ENCODE measurements at places on chromosomes 3 and 15.

DNA sequence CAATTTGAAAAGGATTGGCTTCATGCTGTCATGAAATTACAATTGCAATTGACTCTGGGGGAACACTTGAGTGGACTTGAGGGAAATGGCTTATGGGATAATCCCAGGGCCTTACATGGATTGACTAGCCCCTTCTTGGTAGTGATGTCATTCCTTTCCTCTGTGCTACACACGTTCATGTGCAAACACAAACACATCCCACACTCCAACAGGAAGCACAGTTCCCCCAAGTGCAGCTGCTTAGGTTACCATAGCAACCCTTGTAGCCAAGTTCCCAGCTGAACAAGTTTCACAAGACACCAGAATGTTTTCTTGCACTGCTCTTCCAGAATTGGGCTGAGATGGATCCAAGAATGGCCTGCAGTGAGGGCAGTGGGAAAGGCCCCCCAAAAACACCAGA lies 217.0 kb downstream of the ZNF621 start:
- no peak for DNase-seq

DNA sequence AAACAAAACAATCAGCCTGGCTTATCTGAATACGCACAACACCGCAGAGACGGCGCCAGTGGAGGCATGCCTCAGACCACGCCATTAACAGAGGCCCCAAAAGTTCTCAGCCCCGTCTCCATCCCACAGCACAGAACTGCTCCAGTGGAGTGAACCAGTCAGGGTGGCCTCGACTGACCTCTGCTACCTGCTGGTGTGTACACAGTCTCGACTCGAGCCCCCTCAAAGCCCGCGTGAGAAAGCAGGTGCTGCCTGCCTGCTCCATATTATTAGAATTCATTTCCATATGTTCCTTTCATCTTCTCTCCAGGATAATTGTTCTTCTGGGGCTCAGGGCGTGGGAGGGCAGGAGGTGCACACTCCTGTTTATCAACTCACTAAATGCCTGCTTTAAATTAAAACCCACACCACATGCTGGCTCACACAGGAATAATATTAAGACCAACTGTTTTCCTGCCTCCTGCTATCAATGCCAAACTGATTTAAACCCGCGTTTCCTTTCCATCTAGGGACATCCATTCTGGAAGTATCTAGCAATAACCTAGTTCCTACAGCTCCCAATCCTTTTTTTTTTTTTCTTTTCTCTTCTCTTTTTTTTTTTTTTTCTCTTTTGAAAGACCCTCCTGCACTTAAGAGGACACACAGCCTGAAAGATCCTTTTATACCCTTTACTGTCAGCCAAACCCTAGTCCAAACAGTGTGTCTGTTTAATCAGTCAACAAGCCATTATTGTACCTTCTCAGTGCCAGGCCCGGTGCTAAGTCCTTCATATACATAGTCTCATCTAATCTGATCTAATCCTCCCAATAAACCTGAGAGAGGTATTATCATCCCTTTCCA lies 101.2 kb downstream of the TLE3 start:
- DNase-seq: no peak

DNA sequence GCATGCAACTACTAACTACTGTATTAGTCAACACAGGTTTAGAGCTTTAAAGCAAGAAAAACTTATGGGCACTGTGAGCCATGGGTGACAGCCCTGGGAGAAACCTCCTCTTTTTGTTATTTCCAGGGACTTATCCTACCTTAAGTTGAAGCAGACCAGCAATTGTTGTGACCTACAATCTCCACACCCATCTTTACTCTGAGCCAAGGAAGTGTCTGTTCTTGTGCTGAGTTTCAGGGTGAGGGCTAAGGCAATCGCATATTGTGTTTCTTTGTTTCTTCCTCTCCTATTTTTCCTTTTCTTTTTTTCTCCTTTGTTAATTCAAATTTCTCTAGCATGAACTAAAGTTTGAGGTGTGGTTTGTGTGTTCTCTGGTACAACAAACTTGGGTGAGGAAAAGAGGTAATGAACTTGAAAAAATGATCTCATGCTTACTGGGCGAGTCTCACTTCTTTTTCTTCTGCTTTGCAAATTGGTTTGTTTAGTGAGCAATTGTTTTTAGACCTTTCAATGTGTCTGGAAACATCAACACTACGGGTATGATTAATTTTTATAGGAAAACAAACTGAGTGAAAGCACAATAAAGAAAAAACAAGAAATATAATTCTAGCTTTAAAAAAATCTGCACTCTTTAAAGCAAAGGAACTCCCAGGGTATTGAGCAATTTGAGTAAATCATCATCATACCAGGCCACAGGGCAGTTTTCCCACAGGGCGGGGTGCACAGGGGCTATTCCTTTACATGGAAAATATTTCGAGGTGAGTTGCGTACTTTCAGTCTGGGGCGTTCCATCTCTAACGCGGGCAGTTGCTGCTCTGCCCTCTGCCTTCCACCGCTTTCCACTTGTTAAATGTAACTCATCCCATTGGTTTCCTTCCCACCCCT lies 2.7 kb downstream of the UPK1B start:
- DNase-seq: no peak

DNA sequence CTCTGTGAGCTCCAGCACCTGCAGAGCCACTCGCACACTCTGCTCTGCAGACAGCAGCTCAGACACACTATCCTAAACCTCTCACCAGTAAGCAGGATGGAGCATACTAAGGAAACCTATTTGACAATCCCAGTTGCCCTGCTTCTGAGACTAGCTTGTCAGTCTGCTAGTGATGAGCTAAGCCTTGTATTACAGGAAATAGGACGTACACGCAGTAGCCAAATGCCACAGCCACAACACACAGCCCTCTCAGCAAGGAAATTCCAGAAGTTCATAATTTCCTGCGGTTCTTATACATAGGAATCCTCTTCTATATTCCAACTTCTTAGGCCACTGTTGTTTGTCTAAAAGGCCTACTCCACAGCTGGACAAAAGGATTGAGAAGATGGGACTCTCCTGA lies 74.5 kb downstream of the MYLK start:
- no peak for DNase-seq

DNA sequence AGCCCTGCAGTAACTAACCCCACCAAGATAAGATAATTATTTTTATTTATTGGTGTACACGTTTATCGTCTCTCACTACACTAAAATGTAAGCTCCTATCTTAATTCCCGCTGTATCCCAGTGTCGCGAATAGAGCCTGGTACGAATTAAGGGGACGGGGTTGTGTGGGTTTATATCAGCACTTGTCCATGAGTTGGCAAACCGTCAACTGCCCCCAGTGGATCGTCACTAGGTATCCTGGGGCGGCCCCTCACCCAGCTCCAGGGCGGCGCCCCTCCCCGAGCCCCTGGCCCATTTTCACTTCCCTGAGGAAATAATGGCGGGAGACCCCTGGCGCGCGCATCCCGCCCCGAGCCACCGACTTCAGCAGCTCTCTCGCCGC lies 465 bp downstream of the RUVBL1 start:
- no peak for DNase-seq

DNA sequence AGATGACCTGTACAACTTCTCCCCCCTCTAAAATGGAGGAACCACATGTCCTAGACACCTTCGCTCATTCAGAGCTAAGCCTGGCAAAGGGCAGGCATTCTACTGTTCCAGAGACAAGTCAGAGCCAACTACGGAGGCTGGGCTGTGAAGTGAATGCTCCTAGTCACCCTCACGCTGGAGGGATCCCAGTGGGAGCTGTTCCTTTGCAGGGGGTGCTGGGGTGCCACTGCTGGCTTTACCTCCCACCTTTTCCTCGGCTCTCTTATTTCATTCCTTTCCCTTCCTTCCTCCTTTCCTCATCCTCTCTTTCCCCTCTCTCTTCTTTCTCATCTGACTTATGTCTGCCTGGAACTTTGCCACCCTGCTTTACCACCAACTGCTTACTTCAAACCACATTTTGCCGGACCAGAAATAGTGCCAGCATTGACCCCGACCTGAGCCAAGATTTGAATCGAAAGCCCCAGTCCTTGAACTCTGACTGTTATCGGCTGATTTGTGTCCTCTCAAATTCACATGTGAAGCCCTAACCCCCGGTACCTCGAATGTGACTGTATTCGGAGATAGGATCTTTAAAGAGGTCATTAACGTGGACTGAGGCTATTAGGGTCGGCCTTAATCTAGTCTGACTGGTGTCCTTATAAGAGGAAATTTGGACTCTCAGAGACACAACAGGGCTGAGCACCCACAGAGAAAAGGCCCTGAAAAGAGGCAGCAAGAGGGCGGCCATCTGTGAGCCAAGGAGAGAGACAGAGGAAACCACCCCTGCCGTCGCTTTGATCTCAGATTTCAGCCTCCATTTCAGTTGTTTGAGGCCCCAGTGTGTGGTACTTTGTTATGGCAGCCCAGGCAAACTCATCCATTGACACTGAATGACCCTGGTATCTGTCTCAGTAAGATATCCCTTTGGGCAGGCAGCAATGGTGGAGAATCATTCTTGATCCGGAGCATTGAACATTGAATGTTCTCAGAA lies 31.3 kb upstream of the TBC1D21 start:
- DNase-seq: no peak

DNA sequence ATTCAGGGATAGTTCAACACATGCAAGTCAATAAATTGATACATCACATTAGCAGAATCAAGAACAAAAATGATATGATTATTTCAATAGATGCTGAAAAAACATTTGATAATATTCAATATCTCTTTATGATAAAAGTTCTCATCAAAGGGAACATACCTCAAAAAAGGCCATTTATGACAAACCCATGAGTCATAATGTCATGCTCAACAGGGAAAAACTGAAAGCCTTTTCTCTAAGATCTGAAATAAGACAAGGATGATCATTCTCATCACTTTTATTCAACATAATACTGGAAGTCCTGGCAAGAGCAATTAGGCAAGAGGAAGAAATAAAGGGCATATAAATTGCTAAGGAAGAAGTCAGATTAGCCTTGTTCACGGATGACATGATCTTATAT lies 54.1 kb upstream of the TMEM158 start:
- no peak for DNase-seq

GRCh38 chr3:29281094-29281343 lies 148 bp downstream of the RBMS3 start:
- no peak for DNase-seq

- no peak for DNase-seq
These were observed 23.3 kb upstream of the TMEM158 start for GRCh38 chr3:45249391-45249790.

DNA sequence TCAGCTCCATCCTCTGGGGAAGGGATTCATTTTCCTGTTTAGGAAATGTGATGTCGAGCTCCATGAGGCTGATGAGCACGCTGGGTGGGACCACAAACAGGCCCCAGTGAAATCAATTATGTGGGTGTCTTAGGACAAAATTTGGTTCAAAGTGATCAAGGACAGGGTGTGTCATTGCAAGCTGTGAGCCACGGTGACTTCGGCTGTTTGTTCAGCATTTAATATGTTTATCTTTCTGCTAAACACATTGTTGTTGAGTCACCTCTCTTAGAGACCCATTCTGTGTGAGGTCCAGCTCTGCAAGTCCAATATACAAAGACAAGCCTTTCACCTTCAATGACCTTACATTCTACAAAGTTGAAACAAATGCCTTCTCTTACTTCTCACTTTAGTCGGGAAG lies 41.3 kb downstream of the SSR3 start:
- no peak for DNase-seq

- no peak for DNase-seq
These were observed 492.6 kb downstream of the TUSC7 start for GRCh38 chr3:117201901-117202774.

DNA sequence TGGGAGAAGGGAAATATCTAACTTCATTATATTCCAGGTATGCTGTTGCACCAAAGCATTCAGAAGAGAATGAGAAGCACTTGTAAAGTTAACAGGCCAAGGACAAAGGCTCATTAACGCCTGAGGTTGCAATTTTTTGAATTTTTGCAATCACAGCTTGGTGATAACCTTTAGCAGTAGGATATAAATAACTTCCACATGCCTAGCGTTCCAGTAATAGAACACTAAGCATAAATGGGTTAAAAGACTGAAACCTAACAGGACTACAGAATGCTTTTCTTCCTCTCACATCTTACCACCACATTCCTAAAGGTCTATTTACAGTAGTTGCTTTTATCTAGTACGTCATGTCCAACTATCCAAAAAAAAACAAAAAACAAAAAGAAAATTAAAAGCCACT lies 57.4 kb upstream of the IMPG2 start:
- no peak for DNase-seq

DNA sequence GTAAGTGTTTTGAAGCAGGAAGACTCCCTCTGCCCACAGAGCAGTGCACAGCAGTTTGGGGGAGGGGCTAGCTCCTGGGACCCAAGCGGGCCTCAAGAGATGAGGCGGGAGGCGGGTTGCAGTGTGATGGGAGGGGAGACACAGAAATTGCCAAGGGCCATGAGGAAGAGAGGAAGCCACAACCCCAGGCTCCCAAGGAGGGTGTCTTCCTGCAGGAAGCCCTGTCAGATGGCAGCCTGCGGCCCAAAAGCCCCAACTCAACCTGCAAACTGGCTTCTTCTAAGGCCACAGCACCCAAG lies 7.3 kb upstream of the ISLR2 start:
- no peak for DNase-seq

GRCh38 chr3:120742198-120742848 lies at the start of the genes GTF2E1 and RABL3:
TSS of gene GTF2E1 (plus strand) at chr3:120742744. CDS start at chr3:120750553, 7,809 bp downstream.
TSS of gene RABL3 (minus strand) at chr3:120742516. CDS start at chr3:120742507, 9 bp downstream.
- peak; percentile 98 for DNase-seq

GRCh38 chr3:194556086-194557056 lies 69.6 kb upstream of the ATP13A3 start:
- DNase-seq: no peak

DNA sequence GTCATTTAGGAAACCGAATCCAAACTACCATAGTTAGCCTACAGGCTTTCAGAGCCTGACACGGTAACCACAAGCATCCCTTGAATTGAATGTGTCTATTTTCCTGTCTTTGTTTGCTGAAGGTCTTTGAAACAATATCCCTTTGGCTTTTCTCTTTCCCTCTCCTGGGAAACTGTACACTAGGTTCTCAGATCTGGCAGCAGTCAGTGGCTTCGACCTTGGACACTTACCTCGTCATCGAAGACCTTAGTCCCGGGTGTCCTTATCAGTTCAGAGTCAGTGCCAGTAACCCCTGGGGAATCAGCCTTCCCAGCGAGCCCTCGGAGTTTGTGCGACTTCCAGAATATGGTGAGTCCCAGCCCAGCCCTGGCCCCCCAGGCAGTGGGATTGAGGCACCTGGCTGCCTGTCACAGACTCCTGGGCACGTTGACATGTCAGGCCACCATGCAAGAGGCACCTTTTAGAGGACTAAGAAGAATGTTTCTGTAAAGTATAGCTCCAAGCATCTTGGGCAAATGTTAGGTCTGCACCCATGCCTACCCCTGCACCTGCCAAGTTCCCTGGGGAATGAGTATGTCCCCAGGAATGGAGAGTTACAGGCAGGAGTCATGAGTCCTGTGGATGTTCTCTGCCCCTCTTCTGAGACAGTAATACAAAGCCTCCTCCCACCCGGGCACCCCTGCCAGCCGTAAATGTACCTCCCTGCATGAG lies 30.4 kb upstream of the UMPS start:
- no peak for DNase-seq

DNA sequence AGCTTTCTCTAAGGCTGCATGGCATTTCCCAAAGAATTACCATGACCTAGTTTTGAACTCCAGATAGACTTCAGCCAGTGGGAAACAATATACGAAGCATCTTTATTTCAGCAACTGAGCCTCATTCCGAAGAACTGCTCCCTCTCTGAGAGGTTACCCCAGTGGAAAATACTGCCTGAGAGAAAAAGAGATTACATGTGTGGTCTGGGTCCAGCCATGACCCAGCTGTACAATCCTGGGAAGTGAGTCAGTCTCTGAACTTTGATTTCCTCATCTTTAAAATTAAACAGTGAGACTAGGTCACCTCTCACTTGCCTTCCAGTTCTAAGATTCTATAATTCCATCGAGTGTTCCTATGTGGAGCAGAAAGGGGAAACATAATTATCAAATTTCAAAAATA lies 42.4 kb downstream of the TNIK start:
- no peak for DNase-seq
